ENCODE measurements at places on chromosomes 13 and 19.

DNA sequence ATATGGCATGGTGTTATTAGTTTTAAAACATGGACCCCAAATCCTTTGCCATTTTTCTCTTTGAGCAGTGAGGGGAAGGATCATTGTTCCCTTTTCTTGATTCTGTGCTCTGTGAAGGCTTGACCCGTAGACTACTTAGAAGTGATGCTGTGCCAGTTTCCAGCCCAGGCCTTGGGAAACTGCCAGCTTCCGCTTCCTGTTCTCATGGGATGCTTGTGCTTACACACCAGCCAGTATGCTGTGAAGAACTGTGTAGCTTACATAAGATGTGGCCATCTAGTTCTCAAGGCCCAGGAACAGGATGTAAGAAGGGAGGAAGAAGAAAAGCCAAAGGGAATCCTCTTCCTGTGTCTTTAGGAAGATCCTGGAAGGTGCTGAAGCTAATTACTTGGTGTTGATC is 180.9 kb downstream of the PCCA start:
- DNase-seq, result no peak

GRCh38 chr13:114093118-114093517 is 39.3 kb downstream of the RASA3 start:
- DNase-seq, result no peak

GRCh38 chr19:41352609-41353465 is 885 bp downstream of the TGFB1 start:
- peak; percentile 92 for DNase-seq

DNA sequence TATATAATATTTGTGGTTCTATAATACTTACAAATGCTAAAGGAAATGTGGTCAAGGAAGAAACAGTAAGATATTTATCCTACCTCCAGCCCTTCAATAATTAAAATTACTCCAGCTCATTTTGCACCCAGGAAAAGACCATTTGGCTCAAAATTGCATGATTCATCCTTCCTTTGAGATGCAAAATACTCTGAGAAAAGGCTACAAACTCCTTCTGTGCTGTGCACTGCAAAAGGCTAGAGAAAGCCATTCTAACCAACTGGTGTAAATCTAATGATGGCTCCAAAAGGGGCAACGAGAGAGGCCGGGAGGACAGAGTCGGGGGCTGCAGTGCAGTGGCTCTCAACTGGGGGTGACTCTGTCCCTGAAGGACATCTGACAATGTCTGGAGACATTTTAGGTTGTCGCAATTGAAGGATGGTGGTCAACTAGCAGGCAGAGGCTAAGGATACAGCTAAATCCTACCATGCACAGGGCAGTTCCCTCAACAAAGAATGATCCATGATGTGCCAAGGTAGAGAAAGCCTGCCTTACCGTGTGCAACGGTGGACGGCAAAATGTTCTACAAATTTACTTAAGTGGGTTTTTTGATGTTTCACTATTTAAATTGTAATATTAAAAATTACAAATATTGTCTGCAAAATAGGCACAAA is 32.6 kb downstream of the SLC7A1 start:
- no peak for DNase-seq

GRCh38 chr13:43046259-43046658 is 22.9 kb downstream of the DNAJC15 start:
- no peak for DNase-seq

DNA sequence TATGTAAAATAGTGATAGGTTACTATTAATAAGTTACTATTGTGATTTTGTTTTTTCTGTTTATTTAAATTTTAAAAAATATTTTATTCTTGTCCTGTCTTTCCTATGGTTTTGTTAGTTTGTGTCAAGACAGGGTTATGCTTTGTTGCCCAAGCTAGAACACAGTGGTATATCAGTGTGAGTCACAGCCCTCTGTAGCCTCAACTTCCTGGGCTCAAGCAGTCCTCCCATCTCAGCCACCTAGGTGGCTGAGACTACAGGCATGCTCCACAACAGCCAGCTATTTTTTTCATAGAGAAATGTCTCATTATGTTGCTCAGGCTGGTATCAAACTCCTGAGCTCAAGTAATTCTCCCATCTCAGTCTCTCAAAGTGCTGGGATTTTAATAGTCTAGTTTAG is 99.5 kb downstream of the ZNF675 start:
- no peak for DNase-seq

GRCh38 chr19:44745341-44745831 is 3.1 kb upstream of the BCL3 start:
- DNase-seq, result no peak

GRCh38 chr13:98393873-98394272 is 183.0 kb downstream of the STK24 start:
- no peak for DNase-seq

- DNase-seq, result no peak
Observed at GRCh38 chr13:23146811-23147625, 33.8 kb upstream of the SGCG start.
